ENCODE measurements at places on chromosomes 2 and 18.

DNA sequence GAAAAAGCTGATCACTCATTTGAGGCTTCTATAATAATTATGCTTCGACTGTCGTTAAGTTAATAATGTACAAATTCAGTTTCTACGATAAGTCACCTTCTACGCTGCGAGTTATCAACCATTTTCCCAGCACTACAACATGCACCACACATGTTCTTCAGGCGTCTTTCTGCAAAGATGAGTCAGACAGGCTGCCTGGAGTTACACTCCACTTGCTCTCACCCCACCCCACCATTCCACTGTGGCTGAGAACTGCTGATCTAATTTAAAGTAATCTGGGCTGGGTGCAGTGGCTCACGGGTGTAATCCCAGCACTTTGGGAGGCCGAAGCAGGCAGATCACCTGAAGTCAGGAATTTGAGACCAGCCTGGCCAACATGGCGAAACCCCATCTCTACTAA lies 218.6 kb downstream of the DYM start:
- DNase-seq, result no peak

GRCh38 chr18:48111587-48111986 lies 181.1 kb upstream of the SMAD2 start:
- DNase-seq, result no peak

- DNase-seq, result no peak
These were observed 133.0 kb downstream of the GALNT1 start for GRCh38 chr18:35714539-35714938.

GRCh38 chr2:196399722-196400691 lies 228.6 kb upstream of the STK17B start:
- DNase-seq, result peak; percentile 28

DNA sequence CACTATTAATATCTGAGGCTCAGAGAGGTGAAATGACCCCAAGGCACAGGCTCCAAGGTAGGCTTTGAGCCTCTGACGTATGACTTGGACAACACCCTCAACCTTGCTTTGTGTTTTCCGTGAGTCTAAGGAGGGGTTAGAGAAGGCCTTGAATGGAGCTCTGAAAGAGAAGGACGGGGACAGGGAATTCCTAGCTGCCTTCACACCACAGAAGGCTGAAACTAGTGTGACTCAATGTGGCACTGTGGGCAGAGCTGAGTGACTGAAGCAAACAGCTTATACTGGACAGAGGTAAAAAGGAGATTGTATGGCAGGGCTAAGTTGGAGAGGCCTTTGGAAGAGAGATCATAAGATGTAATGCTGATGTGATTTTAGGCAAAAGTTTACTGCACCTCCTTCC lies 3.5 kb upstream of the NCK2 start:
- DNase-seq, result no peak

GRCh38 chr2:188365058-188365641 lies 73.5 kb downstream of the GULP1 start:
- no peak for DNase-seq

DNA sequence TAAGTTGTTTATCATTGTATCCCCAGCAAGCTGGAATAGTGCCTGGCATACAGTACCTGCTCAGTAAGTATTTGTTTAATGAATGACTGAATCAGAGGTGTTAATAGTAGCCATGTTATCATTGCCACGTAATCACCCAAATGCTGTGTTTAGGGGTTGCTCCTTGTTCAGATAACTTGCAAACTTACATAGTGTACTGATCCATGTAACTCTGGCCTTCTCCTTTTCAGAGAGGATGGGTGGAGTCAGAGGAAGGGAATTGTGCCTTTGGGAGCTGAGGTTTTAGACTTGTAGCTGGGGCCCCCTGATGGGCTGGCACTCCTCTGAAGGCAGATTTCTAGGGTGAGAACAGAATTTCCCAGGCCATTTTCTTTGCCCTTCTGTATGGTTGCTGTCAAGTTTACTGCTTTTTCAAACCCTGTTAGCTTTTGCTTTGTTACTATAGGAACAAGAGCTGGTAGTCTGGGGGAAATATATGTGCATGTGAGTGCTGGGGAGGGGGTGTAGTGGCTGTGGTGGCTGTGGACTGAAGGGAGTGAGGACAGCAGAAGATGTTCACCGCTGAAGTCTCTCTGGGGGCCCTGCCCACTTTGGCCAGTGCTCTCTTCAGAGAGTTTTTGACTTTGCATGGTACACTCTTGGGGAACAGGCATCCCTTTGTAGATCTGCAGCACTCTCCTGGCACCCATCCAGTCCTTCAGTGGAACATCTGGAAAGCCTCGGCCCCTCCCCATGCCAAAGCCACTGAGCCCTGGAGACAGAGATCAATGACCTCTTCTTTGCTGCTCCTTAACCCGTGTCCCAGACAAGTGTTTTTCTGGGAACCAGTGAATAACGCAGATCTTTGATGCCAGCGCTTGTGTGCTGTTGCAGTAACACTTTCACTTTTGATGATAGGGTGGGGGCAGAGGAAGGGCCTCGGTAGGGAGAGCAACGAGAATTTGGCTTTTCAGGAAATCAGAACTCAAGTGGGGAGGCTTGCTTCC lies 209.0 kb downstream of the PRKCE start:
- DNase-seq, result no peak

- DNase-seq, result no peak
These were observed 1077.9 kb upstream of the PIK3C3 start for GRCh38 chr18:40877096-40877495.

DNA sequence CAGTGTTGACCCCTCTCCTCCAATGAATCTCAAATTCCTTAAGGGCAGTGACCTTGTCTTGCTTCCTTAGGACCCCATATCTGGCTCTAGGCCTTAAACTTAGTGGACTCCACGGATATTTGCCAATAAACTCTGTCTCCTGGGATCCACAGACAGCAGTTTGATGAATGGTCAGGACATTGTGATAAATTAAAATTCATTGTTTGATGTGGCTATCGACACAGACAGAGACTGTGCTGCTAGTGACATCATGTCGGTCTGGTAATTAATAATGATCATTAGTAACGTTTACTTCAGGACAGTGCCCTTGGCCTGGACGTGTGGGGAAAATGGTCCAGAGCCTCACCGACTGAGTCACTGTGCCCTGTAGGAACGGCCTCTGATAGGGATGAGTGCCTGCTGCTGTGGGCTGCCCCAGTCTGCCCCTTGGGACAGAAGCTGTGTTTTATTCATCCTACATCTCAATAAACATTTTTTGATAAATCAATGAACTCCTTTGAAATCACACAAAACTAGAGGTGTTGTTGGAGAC lies 5.2 kb upstream of the SLC35F6 start:
- no peak for DNase-seq

GRCh38 chr2:72554381-72554780 lies 271.5 kb downstream of the EXOC6B start:
- DNase-seq, result no peak

DNA sequence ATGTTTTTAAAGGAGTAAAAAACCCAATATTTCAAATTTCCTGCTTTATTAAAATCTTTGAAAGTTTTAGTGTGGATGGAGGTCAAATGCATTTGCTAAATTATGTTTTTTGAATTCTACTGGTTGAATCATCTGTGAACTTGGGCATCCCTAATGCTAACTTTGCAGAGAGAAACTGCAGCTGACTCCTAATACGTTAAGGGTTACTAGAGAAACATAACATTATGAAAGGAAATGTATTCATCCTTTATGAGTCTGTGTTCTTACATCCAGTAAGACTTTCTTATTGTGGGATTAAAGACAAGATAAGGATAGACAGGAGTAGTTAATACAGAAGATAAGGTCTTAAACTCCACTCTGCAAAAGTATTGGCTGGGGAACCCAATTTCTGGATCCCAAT lies 140.6 kb downstream of the FAM124B start:
- DNase-seq, result no peak
